ENCODE measurements at places on chromosomes 13 and 19. TPM values are rescaled to one million over a fixed set of nuclear protein-coding genes. Genes with fewer than 3 reads are reported as not detected.

DNA sequence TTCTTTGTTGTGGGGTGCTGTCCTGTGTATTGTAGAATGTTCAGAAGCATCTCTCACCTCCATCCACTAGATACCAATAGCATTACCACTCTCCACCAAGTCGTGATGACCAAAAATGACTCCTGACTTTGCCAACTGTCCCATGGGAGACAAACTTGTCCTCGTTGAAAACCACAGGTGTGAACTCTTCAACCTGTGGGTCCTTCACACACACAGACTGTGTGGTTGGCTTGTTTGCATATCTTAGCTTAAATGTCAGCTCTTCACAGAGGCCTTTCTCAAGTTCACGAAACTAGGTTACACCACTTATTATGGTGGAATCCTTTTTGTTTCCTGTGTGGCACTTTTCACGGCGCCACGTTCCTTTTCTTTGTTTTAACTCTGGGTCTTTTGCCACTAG is 6.8 kb downstream of the GPC5 start:
- no peaks in the 10 kb centered on the region for H3K36me3 ChIP-seq
- peaks cover 50% of the 10 kb centered on the region for H3K27me3 ChIP-seq

Gene OR7A5
- not detected for total RNA-seq

DNA sequence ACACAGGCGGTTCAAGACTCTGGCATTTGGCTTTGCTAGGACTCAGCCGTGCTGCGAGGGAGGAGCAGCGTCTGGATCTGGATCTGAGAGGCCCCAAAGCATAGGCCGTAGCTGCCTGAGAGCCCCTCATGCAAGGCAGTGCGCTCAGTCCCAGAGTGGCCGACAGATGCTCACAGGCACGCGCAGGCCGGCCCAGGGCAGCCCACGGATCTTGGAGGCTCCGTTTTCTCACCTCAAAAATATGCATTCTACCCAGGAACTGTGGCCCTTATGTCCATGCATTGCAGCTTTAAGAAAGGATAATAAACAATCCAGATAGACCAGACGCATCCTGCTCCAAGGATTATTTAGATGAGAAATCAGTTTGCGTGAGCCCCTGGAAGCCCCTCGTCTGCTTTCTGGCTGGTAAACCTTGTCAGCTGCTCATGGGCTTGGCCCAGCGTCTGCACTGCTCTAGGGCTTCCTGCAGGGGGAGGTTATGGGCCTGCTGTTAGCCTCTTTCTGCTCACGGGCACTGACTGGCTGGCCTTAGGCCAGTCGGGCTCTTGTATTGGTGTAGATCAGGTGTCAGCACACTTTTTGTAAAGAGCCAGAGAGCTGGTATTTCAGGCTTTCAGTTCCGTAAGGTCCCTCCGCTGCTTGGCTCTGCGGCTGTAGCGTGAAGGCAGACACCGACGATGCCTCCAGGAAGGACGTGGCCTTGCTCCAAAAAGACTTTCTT is 24.2 kb downstream of the TEX29 start:
- no peak for DNase-seq
- no peaks in the 10 kb centered on the region for H3K4me1 ChIP-seq
- H3K27me3 ChIP-seq: no peaks in the 10 kb centered on the region
- no peaks in the 10 kb centered on the region for H3K36me3 ChIP-seq
- H3K4me3 ChIP-seq: no peak overlapping the region

DNA sequence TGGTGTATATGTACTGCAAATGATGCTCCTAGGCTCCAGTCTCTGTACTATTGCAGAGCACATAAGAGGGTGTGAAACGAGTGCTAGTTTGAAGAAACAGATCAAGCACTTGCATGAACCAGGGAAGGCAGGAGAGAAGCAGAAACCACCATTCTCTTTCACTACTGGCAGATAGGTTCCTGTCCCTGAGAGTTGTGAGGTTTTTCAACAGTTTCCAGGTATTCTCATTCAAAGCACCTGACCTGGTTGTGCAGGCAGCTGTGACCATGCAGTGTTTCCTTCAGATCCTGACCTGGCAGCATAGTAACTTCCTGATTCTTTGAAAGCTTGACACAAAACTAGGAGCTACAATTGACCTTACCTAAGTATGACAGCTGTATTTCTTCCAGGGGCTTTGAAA is 164.9 kb downstream of the UFM1 start:
- no peaks in the 10 kb centered on the region for H3K36me3 ChIP-seq
- no peak for DNase-seq
- H3K4me1 ChIP-seq: no peaks in the 10 kb centered on the region

DNA sequence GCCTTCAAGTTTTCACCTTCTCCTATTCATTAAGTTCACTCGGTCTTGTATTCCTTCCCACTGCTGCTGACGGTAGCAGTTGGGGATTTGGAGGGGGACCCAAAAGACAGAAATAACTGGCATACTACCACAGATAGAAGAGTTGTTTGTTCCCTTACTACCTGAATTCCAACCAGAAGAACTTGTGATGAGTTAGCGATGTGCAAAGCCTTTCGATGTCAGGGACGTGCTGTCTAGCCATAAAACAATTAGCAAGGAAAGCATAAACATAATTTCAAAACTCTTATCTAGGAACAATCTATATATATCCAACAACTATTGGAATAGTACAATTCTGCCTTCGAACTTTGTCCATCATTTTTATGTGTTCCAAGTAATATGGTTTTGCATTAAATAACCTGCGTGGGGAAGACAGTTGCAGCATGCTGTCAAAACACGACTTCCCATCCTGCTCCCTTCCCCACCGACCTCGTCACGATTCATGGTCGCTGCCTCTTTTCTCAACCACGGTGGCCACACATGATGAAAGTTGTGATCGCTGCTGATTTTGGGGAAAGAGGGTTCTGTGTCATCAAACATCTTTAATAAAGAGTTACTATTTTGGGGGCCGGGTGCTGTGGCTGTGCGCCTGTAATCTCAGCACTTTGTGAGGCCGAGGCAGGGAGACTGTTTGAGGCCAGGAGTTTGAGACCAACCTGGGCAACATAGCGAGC is 3.8 kb upstream of the SLC7A9 start:
- H3K36me3 ChIP-seq: no peaks in the 10 kb centered on the region
- H3K4me3 ChIP-seq: no peak overlapping the region
- peaks cover 2% of the 10 kb centered on the region for H3K4me1 ChIP-seq
